ENCODE measurements at places on chromosomes 1 and 21. TPM values are rescaled to one million over a fixed set of nuclear protein-coding genes. Genes with fewer than 3 reads are reported as not detected.

SPATA46 gene
- total RNA-seq, result not detected

SON gene
- 130 TPM for total RNA-seq

LRRC71 gene
- total RNA-seq, result not detected

IFI44L gene
- 5.6 TPM for total RNA-seq

ALX3 gene
- not detected for total RNA-seq

INKA2 gene
- 8.0 TPM for total RNA-seq

CDCA8 gene
- 0.10 TPM for total RNA-seq

Data from psoas muscle (tissue), 8 donors.